Putamen (tissue), 1 donor: ENCODE measurements at places on chromosomes 2 and 18.

- no peak for DNase-seq
Observed at GRCh38 chr2:44952143-44952805, 10.8 kb downstream of the SIX3 start.

GRCh38 chr2:165645930-165646831, 147.9 kb downstream of the GALNT3 start:
- DNase-seq = no peak

DNA sequence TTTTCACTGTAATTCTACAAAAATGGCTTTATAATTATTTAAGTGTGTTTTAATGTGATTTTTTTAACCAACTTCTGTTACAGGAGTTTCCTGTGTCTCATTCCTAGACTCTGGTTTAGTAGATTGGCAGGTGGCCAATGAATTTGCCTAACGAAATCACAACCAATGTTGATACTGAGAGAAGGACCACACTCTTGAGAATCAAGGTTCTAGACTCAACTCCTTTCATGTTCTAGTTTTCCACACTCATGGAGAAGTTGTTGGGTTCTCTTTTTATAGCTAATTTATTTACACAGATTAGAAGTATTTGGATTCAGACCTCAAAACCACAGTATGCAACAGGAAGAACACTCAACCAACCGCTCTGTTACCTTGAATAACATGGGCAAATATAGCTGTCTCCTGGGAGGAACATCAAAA, 22.6 kb upstream of the USP34 start:
- no peak for DNase-seq

DNA sequence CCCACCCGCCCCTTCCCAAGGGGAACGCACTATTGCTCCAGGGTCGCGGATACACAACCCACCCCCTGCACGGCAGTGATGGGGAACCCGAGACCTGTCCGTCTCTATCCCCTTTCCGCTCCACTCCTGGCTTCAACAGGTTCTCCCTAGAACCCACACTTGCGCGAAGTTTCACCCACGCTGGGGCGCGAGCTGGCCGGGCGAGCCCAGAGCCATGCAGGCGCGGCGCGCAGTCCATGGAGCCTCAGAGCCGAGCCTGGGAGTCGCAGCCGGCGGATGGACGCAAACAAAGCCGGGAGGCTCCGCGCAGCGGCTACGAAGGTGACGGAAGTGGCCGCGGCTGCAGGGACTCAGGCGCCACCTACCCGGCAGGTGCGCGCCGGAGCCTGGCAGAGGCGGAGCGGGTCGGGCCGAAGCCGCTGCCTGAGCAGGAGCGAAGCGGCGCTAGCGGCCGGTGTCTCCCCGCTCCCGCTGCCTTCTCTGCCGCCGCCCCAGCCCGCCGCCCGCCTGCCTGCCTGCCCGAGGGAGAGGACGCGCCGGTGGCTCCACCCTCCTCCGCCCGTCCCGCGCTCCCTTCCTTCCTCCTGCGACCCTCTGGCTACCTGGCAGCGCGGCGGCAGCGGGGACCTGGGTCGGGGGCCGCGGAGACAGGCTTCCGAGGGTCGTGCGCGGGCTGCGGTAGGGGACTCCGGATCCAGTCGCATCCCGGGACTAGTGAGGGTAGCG, 14.0 kb downstream of the ALPG start:
- no peak for DNase-seq

DNA sequence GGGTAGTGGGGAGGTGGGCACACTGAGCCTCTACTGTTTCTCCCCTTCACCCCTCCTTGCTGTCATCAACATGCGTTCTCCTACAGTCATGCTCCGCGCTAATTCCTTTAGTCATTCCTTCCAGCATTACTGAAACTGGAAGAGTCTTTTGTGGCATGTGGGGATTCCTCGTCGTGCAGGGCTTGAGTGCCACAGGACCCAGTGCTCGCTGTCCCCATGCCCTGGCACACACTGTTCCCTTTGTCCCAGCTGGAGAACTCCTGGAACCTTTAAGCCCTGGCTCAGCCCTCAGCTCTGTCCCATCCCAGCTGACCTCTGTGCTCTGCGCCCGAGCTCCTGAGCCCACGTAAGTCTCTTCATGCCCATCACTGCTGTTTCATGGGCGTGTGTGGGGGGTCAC, 42.1 kb downstream of the ODC1 start:
- DNase-seq = no peak

GRCh38 chr2:216693414-216694080, 1.8 kb downstream of the IGFBP5 start:
- DNase-seq = peak; percentile 16

DNA sequence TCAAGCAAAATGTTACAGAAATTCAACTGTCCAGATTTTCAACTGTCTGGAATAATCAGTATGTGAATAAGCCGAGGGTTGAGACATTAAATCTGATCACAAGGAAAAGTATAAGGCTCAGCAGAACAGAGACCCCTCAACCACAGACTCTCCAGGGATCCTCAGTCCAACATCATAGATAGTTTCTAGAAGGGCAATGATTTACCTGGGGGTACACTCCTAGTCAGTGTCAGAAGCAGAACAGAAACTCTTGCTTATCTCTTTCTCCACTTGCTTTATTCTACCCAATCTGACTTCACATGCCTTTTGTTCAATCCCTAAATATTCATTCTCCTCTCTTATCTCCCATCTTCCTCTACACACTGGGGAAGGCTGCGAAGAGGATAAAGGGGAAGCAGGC, 36.4 kb downstream of the ICOS start:
- DNase-seq = no peak

- no peak for DNase-seq
Observed at GRCh38 chr2:148882051-148882450, 7.0 kb downstream of the KIF5C start.

DNA sequence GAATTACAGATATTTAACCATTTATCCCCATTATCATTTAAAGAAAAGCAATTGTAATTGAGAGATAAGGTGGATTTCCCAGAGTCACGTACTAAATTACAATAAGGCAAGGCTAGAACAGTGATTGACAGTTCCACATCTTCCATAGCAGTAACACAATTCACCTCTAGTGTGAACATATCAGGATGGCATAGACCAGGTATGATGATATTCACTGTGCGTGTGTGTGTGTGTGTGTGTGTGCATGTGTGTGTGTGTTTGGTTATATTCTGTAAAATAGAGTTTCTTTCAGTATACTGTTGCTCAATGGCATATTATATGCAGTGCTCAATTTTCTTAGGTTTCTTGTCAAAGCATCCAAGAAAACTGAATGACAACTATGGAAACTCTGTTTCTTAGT, 1.7 kb downstream of the SCN2A start:
- peak; percentile 7 for DNase-seq

DNA sequence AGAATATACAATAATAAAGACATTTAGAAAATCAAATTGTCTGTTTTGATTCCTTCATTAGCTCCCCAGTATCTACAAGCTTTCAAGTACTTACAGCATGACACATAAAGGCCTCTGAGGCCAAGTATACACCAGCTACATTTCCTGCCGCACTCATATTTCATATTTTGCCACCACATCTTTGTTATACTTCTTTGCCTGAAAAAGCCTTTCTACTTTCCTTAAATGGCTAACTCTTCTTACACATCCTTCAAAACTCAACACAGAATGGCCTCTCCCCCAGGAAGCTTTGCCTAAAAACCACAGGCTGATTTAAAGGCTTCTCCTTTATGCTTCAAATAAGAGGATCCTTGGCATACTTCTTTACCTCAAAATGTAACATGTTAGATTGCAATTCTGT, 4.5 kb downstream of the STK17B start:
- no peak for DNase-seq

GRCh38 chr2:211745295-211746097, 793.1 kb downstream of the ERBB4 start:
- DNase-seq = peak; percentile 69

DNA sequence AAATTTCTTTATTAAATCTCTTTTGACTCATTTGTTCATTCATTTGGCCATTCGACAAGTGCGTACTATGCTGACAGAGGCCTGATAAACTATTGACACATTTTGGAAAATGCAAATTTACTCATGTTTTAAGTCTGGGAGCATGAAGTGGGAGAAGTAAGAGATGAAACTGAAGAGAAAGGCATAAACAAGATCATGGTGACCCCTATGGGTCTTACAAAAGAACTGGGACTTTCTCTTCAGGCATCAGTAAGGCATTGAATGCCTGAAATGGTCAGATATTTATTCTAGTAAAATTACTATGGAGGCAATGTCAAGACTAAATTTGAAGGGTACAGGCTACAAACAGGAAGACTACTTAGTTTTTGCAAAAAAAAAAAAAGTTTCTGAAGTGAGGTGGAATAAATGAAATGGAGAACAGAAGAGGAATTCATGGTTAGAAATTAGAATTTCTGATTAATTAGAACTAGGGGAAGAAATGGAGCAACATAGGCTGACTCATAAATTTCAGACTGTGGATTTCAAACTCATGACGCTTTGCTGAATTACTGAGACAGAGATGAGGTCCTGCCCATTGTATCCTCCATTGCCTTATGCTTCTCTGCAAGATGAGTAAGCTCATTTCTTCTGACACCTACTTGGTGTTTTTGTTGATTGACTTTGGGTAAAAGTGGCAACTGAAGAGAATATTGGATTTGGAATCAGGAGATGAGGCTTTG, 32.7 kb downstream of the VSNL1 start:
- DNase-seq = no peak

GRCh38 chr18:22032392-22032961, 136.9 kb upstream of the GATA6 start:
- DNase-seq = no peak

GRCh38 chr2:119718501-119719260, 39.7 kb downstream of the TMEM177 start:
- no peak for DNase-seq

DNA sequence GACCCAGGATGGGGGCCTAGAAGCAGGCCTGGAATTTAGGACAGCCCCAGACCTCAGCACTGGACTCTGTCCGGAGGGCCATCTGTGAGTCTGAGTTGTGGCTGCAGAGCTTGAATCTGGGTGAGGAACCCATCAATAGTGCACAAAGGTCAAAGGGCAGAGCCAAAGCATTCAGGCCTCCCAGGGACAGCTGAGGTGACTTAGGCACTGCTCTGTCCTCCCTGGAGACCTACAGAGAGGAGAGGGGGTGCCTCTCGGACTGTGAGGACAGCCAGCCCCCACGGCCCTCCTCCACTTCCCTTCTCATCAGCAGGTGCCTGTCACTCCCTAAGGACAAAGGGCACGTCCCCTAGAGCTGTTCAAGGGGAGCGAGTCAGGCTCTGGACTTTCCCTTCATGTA, 25.1 kb upstream of the PRLH start:
- DNase-seq = no peak

- DNase-seq = peak; percentile 78
Observed at GRCh38 chr2:219552382-219553167, 8.7 kb downstream of the TMEM198 start.

DNA sequence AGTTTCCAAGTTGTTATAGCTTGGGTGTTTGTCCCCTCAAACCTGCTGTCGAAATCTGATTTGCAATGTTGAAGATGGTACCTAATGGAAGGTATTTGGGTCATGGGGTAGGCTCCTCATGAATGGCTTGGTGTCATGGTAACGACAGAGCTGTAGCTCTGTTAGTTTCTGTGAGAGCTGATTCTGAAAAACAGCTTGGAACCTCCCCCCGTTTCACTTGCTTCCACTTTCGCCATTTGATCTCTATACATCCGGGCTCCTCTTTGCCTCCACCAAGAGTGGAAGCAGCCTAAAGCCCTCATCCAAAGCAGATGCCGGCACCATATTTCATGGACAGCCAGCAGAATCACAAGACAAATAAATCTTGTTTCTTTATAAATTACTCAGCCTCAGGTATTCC, 1035.1 kb upstream of the SLC39A10 start:
- no peak for DNase-seq

DNA sequence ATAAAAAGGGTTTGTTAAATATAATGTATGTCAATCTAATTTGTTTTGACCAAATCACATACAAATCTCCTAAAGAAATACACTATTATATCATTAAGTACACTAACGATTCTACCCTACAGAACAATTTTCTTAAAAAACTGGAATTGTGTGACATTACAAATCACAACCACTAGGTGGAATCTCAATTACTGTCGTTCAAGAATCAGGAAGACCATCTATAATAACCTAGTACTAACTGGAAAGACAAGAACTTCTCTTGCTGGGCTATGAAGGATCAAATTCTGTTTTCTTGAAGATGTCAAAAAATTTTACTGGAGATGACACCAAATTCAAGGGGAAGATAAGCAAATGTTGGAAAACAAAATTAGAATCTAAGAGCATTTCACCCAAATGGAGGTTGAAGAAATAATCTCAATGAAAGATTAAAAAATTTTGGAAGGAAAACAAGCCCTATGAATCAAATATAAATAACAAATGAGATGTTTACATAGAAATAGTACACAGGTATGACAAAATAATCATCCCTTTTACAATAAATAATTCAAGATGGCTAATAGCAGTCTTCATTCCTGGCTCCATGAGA, 110.9 kb downstream of the STK39 start:
- DNase-seq = no peak

DNA sequence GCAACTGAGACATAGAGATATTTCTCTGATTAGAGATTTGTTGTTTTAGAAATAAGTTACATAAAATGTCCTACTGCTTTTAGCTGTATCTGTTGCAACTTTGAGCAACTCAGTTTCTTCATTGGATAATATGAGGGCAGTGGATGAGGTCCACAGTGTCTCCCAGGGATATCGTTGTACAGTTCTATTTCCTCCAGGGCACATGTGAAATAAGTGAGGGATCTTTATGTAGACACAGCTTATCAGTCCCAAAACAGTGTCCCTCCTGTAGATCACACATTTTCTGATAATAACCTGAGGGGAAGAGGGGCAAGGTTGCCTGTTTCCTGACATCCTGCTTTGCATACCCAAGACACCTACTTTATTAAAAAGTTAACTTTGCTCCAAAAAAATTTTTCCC, 1231.2 kb upstream of the ZEB2 start:
- DNase-seq = no peak
